SW480 (cell line): ENCODE measurements at places on chromosomes 2 and 18.

- DNase-seq = no peak
Measured at GRCh38 chr2:68258851-68259250, 6.5 kb upstream of the PPP3R1 start.

DNA sequence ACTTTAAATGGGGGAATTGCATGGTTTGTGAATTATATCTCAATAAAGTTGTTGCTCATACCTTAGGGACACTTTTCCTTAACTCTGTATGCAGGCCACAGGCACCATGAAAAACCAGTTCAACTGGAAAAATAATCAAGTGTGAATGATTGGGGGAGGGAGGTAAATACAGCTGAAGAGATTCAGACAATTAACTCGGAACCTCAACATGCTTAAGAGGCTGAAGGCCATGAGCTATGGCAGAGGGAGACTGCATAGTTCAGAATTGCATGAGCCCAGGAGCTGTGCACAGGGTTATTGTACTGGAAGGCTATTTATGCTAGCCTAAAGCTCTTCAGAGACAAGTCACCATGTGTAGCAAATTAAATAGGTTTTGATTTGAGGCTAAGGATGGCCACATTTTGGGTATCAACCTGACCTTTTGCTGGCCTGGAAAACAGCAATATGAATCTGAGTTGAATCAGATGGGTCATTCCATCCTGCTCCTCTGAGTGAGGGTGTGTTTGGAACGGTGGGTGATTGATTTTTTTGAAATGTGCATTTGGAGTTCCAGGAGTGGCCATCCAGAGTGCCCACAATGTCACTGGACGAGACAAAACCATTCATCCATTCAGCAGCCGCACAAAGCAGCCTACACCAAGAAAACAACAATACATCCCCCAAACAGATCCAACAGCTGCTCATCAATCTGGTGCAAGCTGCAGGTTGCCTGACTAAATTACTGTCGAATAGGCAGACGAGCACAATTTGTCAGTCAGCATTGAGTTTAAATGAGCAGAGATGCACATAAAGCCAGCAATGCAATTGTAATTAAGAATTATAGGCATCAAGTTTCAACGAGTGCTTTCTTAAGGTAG is 42.5 kb downstream of the HRH4 start:
- DNase-seq = no peak

- no peak for DNase-seq
Measured at GRCh38 chr18:25145731-25146511, 206.0 kb downstream of the ZNF521 start.

DNA sequence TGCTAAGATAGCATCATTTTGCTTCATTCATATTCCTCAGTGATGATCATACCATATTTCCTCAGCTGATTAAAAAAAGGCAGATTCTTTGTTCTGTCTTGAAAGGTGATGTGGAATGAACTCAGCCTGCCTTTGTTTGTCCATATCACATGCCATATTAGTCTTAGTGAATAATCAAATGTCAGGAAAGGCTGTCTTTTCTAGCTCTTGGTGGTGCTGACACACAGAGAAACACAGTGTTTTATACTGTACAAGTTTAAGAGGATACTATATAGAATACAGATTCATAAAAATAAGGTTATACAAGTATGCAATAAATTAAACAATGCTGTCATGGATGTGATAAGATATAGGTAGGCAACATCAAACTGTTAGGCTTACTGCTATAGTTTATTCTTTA is 97.1 kb upstream of the FAM98A start:
- no peak for DNase-seq

- DNase-seq = peak; percentile 64
Measured at GRCh38 chr18:59961070-59961469, 61.3 kb downstream of the PMAIP1 start.

DNA sequence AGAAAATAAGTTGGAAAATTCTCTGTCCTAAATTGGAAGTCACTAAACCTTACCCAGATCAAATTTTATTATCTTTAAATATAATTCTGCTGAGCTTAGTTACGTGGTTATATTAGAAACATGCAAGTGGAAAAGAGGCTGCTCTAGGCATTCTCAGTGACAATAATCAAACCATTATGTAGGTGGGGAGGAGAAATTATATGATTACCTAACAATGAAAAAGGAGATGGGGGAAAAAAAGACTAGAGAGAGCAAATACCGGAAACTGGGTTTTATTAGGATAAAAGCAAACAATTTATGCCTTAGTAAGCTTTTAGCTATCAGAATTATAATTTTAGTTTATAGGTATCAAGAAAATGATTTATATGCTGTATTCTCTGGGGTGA is 53.2 kb downstream of the PHLPP1 start:
- no peak for DNase-seq

DNA sequence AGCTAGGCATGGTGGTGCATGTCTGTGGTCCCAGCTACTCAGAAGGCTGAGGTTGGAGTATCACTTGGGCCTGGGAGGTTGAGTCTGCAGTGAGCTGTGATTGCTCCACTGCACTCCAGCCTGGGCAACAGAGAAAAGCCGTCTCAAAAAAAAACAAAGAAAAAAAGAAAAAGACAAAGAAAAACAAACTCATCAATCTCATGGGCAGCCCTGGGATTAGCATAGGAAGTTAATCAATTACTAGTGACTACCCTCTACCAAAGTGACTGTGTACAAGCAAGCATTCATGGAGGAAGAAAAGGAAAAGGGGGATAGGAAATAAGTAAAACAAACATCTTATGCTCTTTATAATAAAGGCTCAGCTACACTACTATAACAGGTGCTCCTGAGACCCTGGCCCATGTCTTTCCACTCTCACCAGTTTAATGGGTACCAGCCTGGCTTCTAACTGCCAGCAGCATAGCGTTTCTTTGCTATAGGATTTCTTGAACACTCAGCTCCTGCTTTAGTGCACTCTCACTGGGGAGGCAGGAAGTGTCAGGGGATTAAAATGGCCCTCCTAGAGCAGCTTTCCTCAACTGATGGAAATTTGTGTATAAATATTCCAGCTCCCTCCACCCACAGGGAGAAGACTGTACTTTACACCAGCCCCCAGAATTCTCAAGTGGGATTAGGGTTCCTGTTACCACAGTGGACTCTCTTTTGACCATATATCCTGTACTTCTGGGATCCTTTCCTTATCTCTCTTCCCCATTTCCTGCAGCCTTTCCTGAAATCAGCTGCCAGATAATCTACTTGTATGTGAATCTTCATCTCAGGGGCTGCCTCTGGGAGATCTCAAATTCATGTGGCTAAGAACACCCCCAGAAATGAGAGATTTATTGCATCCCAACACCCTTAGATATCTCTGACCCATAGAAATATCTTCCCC is 91.3 kb upstream of the GLS start:
- no peak for DNase-seq

- DNase-seq = no peak
Measured at GRCh38 chr2:2572393-2573204, 241.5 kb upstream of the MYT1L start.

GRCh38 chr2:239561446-239562001 is 160.7 kb upstream of the HDAC4 start:
- DNase-seq = no peak
